ENCODE measurements at places on chromosomes 16 and 17.

GRCh38 chr16:68230956-68231355 lies 5.0 kb downstream of the ESRP2 start:
- no peak for DNase-seq

DNA sequence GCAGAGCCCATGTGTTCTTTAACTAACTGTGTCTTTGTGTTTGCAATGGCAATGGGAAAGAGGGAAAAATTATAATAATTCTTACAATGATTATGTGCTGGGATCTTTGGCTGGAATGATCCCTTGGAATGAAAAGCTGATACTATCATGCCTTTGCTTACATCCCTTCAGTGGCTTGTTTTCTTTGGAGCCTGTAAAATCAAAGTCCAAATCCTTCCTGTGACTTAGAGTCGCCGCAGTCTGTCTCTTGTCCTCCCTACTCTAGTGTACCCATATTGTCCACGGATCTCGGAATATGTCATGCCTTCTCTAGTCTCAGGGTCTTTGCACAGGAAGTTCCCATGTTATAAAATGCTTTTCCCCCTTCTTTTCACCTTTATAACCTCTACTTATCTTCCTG lies 111.7 kb upstream of the MAF start:
- DNase-seq: no peak

DNA sequence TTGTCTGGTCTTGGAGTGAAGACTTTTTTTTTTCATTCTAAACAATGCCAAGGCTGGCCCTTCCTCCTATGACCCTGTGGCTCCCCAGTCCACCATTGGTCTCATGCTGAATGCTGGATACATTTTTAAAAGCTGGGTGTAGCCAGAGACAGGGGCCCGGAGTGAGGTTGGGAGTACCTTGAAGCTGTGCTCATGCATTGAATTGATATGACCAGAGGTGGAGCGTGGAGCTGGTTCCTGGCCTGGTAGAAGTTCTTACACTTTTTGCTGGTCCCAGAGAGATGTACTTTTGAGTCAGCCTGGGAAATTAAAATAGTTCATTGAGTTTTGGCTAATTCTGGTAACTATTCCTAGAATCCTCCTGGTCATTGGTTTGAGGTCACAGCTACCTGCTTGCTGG lies 83.6 kb downstream of the CMIP start:
- no peak for DNase-seq

DNA sequence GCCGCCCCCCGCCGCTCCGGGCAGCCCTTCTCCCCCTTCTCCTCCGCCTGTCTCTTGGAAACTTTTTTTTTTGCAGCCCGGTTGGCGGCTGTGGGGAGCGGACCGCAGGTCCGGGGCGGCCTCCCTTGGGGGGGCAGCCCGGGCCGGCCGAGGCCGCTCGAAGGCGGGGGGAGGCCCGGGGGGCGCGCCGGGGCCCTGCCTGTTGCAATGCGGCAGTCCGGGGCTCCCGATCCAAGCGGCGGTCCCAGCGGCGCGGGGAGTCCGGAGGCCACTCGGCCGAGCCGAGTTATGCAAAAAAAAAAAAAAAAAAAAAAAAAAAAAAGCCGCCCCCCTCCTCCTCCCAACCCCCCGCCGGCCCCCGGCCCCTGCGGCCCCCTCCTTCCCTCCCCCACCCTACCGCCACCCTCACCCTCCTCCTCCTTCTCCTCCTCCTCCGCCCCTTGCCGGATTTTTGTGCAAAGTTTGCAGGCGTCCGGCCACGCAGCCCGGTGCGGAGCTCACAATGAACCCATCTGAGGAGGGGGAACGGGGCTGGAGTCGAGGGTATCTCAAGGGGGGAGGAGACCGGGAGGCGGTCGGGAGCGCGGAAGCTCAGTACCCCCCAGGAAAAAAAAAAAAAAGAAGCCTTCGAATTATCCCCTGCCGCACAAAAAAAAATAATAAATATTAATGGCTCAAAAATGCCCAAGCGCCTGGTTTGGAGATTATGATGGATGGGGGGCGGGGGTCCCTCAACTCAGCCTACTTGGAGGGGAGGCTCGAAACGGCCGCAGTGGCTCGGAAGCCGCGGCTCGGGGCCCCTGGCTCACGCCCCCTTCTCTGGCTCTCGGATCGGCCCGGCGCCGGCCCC lies at the start of gene ZNF423:
ZNF423 (minus strand) TSS at position 291 of the 850 bp plus-strand sequence. CDS start 338 bp downstream, outside the sequence.
- DNase-seq: no peak

DNA sequence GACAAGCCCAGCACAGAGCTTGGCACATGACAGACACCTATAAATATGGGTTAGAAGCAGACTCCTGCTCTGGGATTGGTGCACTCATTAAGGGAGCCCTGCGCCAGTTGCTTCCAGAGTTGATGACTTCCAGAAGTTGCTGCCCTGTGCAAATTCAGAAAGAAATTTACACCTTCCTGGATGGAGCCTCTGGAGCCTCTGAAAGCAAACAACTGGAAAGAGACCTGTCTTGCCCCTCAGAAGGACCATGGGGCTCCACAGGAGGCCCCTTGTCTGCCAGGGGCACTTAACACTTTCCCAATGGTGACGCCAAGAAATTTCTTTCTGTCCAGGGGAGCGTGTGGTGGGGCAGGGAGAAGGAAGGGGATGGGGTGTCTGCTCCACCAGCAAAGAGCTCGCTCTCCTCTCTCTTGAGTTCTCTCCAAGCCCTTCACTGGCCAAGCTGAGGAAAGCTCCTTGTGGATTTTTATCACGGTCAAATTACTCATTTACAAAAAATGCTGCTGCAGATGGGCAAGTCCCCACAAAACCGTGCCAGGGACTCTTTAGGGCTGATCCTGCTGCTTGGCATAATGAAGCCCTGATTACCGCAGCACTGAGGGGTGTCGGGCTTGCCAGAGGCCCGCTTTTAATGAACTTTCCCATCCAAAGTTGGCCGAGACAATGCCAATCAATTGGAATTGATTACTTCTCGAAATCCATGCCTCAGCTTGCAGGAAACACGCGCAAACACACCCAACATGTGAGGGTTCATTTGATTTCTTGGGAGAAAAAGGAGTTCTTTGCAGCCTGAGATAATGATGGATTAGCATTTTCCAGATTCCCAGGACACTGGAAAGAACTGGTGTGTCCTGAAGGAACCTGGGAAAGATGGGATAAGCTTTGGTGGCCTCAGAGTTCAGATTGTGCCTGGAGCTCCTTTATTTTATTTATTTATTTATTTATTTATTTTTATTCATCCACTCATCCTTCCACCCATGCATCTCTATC lies 583.6 kb upstream of the CDH5 start:
- no peak for DNase-seq

DNA sequence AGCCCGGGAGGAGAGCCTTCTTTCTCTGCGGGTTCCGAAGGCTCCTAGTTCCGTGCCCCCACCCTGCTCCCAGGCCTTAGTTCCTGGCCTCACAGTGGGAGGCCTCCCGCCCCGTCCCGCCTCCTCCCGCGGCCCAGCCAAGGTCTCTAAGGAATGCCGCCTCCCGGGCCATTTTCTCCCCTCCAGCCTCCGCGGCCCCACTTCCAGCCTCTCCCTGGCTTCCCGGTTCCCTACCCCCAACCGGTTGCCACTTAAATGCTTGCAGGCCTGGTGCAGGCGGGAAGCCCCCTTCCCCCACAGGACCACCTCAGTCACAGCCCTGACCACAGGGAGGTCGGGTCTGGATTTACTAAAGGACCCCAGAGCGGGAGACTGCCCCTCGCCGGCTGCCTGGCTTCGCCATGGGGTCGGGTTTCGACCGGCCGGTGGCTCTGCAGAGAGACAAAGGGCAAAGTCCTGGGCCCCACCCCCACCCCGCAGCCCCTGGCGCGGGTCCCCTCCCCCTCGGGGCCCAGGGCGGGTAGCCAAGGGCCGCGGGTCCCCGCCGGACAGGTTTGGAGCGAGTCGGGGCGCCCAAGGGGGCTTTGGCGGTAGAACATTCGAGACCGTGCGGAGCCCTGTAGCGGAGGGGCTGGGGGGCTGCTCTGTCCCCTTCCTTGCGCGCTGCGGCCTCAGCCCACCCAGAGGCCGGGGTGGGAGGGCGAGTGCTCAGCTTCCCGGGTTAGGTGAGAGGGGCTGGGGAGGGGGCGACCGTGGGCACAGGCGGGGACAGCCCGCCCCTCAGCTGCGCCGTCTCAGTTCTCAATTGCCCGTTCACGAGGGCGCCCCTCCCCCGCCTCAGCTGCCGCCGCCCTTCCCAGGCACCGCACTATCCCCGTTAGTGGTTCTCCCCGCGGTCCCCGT lies 16.4 kb downstream of the IGF2BP1 start:
- DNase-seq: no peak

DNA sequence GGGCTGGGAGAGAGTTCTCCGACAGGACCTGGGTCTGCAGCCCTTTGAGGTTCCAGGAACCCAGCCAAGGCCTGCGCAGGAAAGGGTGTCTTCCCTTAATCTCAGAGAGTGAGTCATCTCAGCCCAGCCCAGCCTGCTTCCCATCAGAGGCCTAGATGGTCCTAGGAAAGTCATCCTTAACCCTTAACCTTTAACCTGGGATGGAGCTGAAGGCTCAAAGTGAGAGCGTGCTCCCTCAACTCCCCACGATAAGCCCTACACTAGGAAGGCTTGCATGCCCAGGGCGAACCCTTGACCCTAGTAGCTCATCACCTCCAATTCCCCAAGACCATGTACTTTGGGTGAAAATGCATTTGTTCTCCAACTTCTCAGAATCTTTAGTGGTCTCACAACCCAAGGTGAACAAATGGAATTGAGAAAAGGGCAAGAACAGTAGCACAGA lies 4.8 kb upstream of the ATXN7L3 start:
- DNase-seq: no peak

DNA sequence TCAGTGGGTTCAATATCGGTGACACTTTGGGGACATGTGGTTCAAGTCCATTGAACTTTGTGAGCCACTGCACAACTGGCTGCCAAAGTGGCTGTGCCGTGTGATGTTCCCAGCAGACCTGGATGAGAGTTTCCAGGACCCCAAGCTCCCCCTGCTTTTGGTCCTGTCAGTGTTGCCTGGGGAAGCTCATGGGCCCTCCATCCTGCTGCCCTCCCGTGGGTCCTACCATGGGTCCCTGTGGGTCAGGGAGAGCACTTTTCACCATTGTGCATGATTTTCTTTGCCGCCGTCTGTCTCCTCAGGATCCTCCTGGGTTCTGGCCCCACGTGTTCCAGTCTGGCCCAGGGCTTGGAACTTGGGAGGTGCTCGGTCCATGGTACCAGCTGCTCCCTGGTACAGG lies 38.1 kb downstream of the LGALS9 start:
- DNase-seq: no peak

GRCh38 chr16:65727534-65728137 lies 605.8 kb upstream of the CDH11 start:
- DNase-seq: no peak

DNA sequence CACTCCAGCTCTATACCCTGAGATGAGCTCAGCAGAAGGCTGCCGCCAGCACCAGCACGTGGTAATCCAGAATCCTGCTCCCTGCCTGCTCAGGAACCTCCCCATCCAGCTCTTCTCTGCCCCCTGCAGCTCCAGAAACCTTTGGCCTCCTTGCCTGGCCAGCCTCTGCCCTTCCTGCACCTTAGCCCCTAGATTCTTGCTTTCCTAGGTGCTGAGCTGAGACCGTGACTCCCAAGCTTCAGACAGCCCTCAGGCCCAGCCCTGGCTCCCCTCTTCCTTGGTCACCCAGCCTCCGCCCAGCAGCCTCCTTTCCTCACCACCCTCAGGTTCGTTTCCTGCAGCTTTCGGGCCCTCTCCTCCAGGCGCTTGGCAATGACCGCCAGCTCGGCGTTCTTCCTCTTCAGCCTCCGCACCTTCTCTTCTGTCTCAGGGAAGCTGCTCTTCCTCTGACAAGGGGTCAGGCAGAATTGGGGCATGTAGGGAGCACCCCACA lies 2.6 kb downstream of the TSPOAP1 start:
- DNase-seq: no peak
